ENCODE measurements at places on chromosomes 16 and 17. TPM values are rescaled to one million over a fixed set of nuclear protein-coding genes. Genes with fewer than 3 reads are reported as not detected.

GRCh38 chr17:77459018-77459755, 318.4 kb downstream of the SEC14L1 start:
- no peak for DNase-seq

GRCh38 chr17:73380439-73381106, 68.8 kb upstream of the CDC42EP4 start:
- no peak for DNase-seq

GRCh38 chr16:60041671-60042070, 1307.6 kb upstream of the GOT2 start:
- DNase-seq: no peak

GRCh38 chr17:45823598-45823997, 21.1 kb upstream of the SPPL2C start:
- DNase-seq: no peak

RNFT1 gene
- total RNA-seq: 29.6 TPM

Data from pulmonary artery endothelial cell (primary cell).